ENCODE measurements at places on chromosomes 13 and 19. TPM values are rescaled to one million over a fixed set of nuclear protein-coding genes. Genes with fewer than 3 reads are reported as not detected.

The CYP2S1 gene
- total RNA-seq: 0.65 TPM

The SLC15A1 gene
- total RNA-seq: not detected

The FFAR2 gene
- not detected for total RNA-seq

The ZNF43 gene
- 5.0 TPM for total RNA-seq

The PLPPR3 gene
- under 0.01 TPM for total RNA-seq

The ZNF835 gene
- under 0.01 TPM for total RNA-seq

The CLDN10 gene
- 0.20 TPM for total RNA-seq

The ERICH4 gene
- not detected for total RNA-seq

The PRTN3 gene
- total RNA-seq: not detected

The GIPC3 gene
- total RNA-seq: 0.65 TPM

The CABP5 gene
- total RNA-seq: not detected

The CACNG6 gene
- 1.5 TPM for total RNA-seq

The MIA gene
- not detected for total RNA-seq

The TSHZ3 gene
- 0.60 TPM for total RNA-seq

The PINLYP gene
- total RNA-seq: 4.6 TPM

The PALM gene
- 36.9 TPM for total RNA-seq

The NPAS1 gene
- under 0.01 TPM for total RNA-seq

The N4BP2L2 gene
- total RNA-seq: 71.2 TPM

The PTPRS gene
- total RNA-seq: 6.5 TPM

The PDX1 gene
- total RNA-seq: not detected

The CASP14 gene
- not detected for total RNA-seq
